ENCODE measurements at places on chromosomes 4 and X. TPM values are rescaled to one million over a fixed set of nuclear protein-coding genes. Genes with fewer than 3 reads are reported as not detected.

DNA sequence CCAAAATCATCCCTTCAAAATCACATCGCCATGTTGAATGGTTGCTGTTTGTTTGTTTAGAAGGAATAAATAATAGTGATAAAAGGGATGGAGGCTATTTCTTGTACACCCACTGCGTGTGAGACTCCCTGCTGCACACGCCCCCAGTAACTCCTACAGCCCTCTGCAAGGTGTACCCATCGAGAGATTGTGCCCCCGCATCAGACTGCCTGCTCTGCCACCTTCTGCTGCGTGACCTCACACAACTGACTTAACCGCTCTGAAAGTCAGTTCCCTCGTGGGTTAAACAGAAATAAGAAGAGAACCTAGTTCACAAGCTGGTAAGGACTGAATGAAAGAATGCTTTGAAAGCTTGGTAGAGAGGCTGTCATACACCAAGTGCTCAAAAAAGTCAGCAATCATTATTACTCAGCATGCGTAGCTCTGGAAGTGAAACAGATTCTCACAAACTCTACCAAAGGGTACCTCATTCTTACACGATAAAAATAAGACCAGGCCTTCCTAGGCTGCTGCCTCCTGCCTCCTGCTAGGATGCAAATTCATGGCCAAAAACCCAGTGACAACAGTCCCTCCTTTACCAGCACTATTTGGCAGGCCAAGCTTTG, 147.1 kb downstream of the CPEB2 start:
- DNase-seq, result no peak
- H3K4me1 ChIP-seq, result peaks cover 46% of the 10 kb centered on the region
- peak overlapping the region; percentile 65 for H3K27ac ChIP-seq
- peak overlapping the region; percentile 25 for H3K4me3 ChIP-seq
- no peaks in the 10 kb centered on the region for H3K27me3 ChIP-seq

DNA sequence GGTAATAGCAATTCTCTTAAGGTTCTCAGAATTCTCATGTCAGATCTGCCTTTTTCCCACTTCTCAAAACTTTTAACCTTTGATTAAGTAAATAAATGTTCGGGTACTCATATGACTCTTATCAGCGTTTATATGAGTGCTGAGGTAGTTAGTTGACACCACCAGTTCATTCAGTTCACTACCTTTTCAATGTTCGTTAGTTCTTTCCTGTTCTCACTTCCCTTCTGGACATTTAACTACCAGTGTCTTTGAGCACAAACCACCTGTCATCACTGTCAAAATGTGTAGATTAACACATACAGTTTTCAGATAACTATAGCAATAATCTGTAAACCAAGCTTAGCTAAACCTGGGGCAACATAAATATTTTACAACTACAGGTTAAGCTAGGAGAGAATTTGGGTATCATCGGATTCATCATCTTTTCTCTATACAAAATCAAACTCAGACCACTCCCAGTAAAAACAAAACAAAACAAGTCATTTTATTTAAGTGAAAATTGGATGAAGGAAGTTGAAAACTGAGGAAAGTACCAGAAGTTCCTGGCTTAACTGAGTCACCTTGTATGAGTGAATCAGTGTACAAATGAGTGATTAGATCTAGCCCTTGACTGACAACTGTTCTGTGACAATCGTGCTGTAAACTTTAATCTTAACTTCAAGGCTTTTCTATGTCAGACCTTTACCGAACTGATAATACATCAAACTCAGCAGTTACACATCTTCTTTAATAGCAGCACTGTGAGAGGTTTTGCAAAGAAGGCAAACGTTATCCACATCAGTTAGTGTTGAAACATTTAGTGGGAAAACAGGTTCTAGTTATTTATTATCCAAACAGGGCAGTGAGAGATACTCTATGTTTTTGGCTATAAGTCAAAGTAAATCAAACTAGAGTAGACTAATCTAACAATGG, 41.9 kb downstream of the ARHGEF38 start:
- no peak overlapping the region for H3K27ac ChIP-seq
- H3K27me3 ChIP-seq, result peaks cover 39% of the 10 kb centered on the region
- no peaks in the 10 kb centered on the region for H3K36me3 ChIP-seq
- H3K4me3 ChIP-seq, result no peak overlapping the region
- H3K4me1 ChIP-seq, result no peaks in the 10 kb centered on the region
- DNase-seq, result no peak

- no peak overlapping the region for H3K4me3 ChIP-seq
- H3K4me1 ChIP-seq, result no peaks in the 10 kb centered on the region
- no peaks in the 10 kb centered on the region for H3K27me3 ChIP-seq
- H3K27ac ChIP-seq, result no peak overlapping the region
- DNase-seq, result no peak
Observed at GRCh38 chr4:165716472-165716871, 156.6 kb upstream of the TLL1 start.

DNA sequence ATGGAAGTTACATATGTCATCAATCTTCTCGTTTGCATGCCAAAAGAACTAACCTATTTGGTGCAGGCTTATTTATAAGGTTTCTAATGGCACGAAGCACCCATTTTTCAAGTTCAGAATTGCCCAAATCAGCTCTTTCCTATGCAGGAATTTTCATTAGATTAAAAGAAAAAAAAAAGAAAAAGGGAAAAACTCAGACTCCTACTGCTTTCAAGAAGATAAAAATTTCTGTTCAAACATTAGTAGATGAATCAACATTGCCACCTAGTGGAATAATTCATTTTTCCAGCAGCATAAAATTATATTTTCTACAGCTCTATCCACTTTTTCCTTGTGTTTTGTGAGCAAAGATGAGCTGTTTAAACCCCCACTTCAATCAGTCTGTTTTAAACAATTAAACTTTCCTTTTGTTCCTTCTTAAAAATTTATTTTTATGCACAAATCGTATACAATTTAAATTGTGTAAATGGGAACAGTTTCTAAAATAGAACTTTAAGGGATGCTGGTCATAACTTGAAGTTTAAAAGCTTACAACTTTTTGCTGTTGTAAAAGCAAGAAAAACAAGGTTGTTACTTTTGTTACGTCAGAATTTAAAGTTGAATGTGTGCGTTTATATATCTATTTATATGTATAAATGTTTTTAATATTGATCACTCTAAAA, 309.9 kb downstream of the ARAP2 start:
- DNase-seq, result no peak
- H3K27me3 ChIP-seq, result no peaks in the 10 kb centered on the region
- H3K27ac ChIP-seq, result no peak overlapping the region
- H3K4me3 ChIP-seq, result no peak overlapping the region
- peaks cover 7% of the 10 kb centered on the region for H3K4me1 ChIP-seq

- H3K4me3 ChIP-seq, result no peak overlapping the region
- H3K36me3 ChIP-seq, result no peaks in the 10 kb centered on the region
- peaks cover 10% of the 10 kb centered on the region for H3K4me1 ChIP-seq
- H3K27me3 ChIP-seq, result no peaks in the 10 kb centered on the region
Observed at GRCh38 chr4:57355101-57355665, 245.0 kb upstream of the IGFBP7 start.

- no peak for DNase-seq
- no peak overlapping the region for H3K27ac ChIP-seq
- H3K36me3 ChIP-seq, result peaks cover 2% of the 10 kb centered on the region
Observed at GRCh38 chrX:9493936-9494335, 29.1 kb downstream of the TBL1X start.

DNA sequence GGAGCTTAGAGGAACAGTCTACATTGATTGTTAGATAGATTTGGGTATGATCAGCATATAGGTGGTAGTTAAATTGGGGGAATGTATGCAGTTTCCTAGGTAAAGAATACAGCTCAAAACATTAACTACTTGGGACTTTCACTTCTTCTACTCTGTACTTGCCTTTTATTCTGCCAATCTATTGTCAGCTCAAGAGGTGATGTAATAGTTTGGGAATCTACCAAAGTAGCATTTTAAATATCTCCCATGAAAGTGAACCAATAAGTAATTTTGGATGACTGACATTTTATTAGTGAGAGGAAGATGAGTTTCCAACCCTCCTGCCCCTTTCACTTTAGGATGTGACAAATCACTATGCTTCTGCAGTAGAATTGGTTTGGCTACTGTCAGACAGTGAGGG, 43.4 kb downstream of the NUDT6 start:
- no peak overlapping the region for H3K27ac ChIP-seq
- peaks cover 55% of the 10 kb centered on the region for H3K36me3 ChIP-seq

MAP3K15 gene
- total RNA-seq, result 2.0 TPM

DNA sequence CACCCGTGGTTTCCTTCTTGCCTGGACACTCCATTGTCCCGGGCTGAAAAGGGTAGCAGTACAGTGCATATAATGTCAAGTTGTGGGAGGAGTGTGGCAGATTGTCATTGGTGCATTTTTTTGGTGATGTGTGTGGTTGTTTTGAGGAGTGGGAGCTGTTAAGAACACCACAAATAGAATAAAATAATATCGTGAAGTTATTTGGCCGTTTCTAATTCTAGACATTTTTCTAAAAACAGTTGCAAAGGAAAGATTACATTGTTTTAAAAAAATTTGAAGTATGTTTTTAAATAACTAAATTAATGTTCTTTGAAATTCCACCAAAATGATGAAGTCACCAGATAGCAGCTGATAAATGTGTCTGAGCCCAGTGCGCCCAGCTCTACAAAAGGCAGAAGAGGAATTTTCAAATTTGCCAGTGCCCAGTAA, 1.3 kb downstream of the PKD2 start:
- H3K36me3 ChIP-seq, result no peaks in the 10 kb centered on the region
- peak overlapping the region; percentile 98 for H3K4me3 ChIP-seq
- DNase-seq, result no peak
- peaks cover 6% of the 10 kb centered on the region for H3K27me3 ChIP-seq
- H3K27ac ChIP-seq, result peak overlapping the region; percentile 94

CCDC120 gene
- total RNA-seq, result 13.8 TPM

- peak; percentile 90 for DNase-seq
- peak within 1 kb of the TSS; percentile 96 for H3K27ac ChIP-seq
- peaks cover 47% of the 10 kb centered on the region for H3K4me1 ChIP-seq
Observed at GRCh38 chr4:176319704-176320339, at the start of gene SPCS3. Gene SPCS3, plus strand, starts transcription at chr4:176319966. Its CDS starts 111 bp downstream, at chr4:176320077.

DNA sequence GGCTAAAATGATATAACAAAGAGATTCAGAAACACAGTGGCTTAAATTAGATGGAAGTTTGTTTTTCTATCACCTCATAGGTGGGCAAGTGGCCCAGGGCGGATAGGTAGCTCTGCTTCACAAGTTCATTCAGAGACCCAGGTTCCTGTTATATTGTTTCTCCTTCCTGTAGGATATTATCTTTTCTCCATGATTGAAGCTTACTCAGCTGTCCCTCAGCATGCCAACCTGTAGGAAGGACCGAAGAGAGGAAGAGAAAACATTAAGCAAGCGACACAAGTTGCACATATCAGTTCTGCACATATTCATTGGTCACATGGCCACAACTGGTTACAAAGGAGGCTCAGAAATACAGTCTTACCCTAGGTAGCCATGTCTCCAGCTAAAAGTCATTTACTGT, 6.9 kb downstream of the KLHL5 start:
- H3K27ac ChIP-seq, result no peak overlapping the region
- no peak overlapping the region for H3K4me3 ChIP-seq
- no peak for DNase-seq
- no peaks in the 10 kb centered on the region for H3K36me3 ChIP-seq

DNA sequence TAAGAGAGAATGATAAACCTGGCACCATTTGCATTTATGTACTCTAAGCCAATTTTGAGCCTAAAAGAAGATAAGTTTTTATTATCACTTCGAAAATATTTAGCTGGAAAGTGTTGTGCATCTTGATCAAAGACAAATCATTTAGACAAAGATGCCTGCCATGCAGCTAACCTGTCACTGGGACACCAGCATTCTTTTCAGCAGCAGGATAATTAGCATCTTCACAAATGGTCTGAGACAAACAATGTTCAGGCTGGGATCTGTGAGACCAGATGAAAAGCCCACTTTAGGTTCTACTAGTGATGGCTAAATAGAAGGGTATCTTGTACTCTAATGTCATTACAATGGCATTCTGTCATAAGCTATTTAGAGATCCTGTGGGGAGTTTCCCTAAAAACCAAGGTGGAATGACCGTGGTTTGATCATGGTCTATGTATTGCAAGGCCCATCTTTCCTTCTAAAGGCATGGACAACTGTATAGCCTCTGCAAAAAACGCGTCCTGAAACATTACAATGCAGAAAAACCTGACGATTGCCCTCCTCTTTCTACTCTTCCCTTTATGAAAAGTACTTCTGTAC, 7.2 kb downstream of the PRDM8 start:
- H3K36me3 ChIP-seq, result peaks cover 4% of the 10 kb centered on the region
- H3K4me1 ChIP-seq, result peaks cover 24% of the 10 kb centered on the region
- no peak for DNase-seq
- H3K27ac ChIP-seq, result no peak overlapping the region
- peak overlapping the region; percentile 47 for H3K4me3 ChIP-seq

GRCh38 chr4:2685541-2685940, 70.6 kb downstream of the TNIP2 start:
- H3K27me3 ChIP-seq, result no peaks in the 10 kb centered on the region
- DNase-seq, result no peak
- H3K36me3 ChIP-seq, result peaks cover 34% of the 10 kb centered on the region
- H3K4me3 ChIP-seq, result no peak overlapping the region

HPF1 gene
- 53.6 TPM for total RNA-seq

GRCh38 chr4:184934961-184935360, 83.3 kb upstream of the HELT start:
- peaks cover 3% of the 10 kb centered on the region for H3K27me3 ChIP-seq
- no peak for DNase-seq
- no peaks in the 10 kb centered on the region for H3K4me1 ChIP-seq
- no peak overlapping the region for H3K4me3 ChIP-seq
- H3K36me3 ChIP-seq, result no peaks in the 10 kb centered on the region

GRCh38 chr4:39157520-39157919, 24.8 kb upstream of the WDR19 start:
- H3K27me3 ChIP-seq, result no peaks in the 10 kb centered on the region
- H3K4me1 ChIP-seq, result no peaks in the 10 kb centered on the region
- DNase-seq, result no peak
- H3K4me3 ChIP-seq, result no peak overlapping the region
- no peaks in the 10 kb centered on the region for H3K36me3 ChIP-seq
- no peak overlapping the region for H3K27ac ChIP-seq

GRCh38 chr4:152537881-152538280, 2.0 kb upstream of the FBXW7 start:
- DNase-seq, result no peak
- H3K4me1 ChIP-seq, result peaks cover 42% of the 10 kb centered on the region
- H3K4me3 ChIP-seq, result peak overlapping the region; percentile 99
- no peaks in the 10 kb centered on the region for H3K27me3 ChIP-seq
- peak overlapping the region; percentile 65 for H3K27ac ChIP-seq

SSX4B gene
- not detected for total RNA-seq

ZNF630 gene
- total RNA-seq, result 2.1 TPM

- H3K27me3 ChIP-seq, result peaks cover 16% of the 10 kb centered on the region
- peak overlapping the region; percentile 83 for H3K4me3 ChIP-seq
Observed at GRCh38 chrX:153879741-153880439, 6.1 kb downstream of the L1CAM start.

DNA sequence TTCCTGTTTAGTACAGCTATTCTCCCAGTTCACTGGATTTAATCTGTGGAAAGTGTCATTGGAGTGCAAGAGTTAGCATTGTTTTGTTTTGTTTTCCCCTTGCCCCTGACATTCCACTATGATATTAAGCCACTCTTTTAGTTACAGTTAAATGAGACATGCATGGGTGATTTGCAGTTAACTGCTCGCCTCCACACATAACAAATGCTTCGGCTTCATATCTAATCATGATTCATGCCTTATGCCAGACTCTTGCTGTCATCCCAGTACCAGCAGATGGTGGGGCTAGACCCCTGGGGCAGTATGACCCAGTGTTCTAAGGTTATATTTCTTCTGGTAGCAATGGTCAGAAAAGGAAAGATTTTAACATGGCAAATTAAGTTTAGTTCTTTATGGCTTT, 80.1 kb downstream of the RAP1GDS1 start:
- H3K27ac ChIP-seq, result no peak overlapping the region
- peaks cover 3% of the 10 kb centered on the region for H3K36me3 ChIP-seq

- H3K4me3 ChIP-seq, result no peak overlapping the region
- H3K27ac ChIP-seq, result no peak overlapping the region
- no peaks in the 10 kb centered on the region for H3K4me1 ChIP-seq
- H3K27me3 ChIP-seq, result no peaks in the 10 kb centered on the region
- peaks cover 6% of the 10 kb centered on the region for H3K36me3 ChIP-seq
Observed at GRCh38 chr4:176504118-176504517, 184.4 kb downstream of the SPCS3 start.
